ENCODE measurements at places on chromosomes 13 and 19.

DNA sequence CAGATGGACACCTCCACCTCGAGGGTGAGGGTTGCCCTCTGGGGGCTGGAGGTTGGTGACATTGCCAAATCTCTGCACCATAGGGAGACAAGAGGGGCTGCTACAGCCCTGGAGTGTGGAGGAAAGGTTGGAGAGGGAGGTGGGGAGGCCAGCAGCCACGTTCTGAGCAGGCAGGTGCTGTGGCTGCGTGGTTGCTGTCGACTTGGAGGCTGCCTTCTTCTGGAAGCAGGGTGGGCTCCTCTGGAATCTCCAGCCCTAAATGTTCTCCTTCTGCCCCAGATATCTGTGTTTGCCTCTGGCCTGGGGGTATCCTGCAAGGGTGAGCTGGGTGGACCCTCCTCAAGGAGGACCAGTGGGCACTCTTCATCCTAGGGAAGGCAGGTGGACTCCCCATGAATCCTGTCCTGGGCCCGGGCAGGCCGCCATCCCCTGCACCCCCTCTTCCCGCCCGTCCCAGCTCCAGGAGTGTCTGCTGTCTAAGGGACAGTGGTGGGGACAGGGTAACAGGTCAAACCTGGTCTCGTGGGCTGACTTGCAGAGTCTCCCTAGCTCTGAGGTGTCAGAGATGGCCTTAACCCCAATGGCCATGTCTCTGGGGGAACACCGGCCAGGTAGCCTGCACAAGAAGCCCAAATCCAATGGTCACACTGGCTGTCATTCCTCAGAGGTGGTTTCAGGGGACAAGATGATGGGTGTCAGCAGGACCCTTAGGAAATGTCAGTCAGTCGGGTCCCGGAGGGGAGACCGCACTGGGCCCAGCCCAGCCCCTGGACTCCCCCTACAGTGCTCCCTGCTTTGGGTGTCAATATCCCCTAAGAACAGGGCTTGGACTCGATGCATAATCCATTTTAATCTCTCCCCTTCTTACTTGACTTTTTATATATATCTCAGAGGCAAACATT, 32.3 kb upstream of the ZNF536 start:
- DNase-seq: no peak

GRCh38 chr13:109160357-109160756, 530.9 kb downstream of the MYO16 start:
- no peak for DNase-seq

- DNase-seq: no peak
These were observed 110.8 kb downstream of the TNFRSF19 start for GRCh38 chr13:23680845-23681669.

DNA sequence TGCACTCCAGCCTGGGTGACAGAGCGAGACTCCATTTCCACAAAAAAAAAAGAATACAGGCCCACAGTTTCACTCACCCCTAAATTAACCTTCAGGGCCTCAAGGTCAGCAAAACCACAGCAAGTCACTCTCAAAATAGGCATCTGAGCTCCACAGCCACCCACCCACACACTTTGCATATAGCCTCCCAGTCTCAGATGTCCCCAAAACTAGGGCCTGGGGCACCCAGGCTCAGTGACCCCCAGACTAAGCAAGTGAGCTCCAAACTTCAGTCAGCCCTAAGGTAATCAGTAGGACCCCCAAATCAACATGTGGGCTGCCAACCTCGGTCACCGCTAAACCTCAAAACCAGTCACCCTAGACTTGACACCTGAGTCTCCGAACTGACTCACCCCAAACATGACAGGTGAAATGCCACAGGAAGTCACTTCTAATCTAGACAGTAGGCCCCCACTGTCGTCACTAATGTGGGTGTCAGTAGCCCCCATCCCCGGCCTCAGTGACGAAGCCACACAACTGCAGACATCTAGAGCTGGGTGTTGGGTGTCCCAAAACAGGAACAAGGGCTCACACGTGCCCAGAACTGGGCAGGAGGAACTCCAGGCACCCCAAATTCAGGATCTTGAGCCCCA, 13.9 kb downstream of the RABAC1 start:
- no peak for DNase-seq

DNA sequence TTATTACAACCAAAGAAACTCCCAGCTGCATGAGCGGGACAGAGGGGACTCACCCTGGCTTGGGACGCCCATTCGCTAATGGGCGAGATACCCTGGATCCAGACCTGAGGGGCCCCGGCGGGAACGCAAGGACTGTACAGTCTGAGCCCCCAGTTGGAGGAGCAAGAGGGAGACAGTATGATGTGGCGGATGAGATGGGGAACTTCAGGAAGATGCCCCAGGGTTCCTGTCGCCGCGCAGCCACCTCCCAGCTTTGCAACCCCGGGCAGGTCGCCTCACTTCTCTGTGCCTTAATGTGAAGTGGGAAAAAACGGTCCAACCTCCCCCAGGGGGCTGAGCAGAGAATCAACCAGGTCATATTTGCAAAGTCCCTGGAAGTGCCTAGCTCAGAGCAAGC, 2.5 kb downstream of the NPAS1 start:
- DNase-seq: no peak

- no peak for DNase-seq
These were observed 385.8 kb downstream of the ZNF536 start for GRCh38 chr19:30757837-30758617.

DNA sequence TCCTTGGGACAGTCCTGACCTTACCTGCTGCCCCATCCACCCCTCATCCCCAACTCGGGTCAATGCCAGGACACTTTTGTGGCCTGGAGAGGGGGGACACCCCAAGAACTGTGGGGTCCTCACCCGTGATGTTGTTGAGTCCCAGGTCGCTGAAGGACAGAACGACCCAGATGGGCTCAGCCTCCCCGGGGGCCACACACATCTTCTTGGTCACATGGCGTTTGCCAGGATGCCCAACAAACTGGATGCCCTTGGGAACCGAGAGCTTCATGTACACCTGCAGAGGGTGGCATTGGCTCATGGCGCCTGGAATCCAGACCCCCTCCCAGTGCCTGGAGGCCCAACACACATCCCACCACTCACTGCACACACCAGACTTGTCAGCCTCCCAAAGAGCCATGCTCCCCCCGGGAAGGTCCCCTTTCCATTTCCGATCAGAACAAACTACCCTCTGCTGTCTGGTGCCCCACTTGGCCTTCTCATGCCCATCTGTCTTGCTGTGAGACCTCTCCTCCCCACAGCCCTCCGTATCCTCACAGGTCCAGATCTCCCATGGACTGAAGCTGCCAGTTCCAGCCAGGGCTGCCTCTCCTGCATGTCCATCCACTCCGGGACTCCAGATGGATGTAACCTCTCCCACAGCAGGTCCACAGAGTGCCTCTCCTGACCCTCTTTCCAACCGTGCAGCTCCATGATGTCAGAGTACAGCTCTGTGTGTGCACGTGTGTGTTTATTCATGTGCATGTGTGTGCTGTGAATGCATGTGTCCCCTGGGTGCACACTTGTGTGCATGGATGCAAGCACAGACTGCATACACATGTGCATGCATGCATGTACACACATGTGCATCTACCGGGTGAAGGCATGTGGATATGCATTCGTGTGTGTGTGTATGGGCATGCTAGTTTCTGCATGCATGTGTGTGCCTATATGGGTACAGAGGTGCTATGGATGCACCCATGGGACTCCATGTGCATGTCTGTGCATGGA, 58.4 kb downstream of the F2RL3 start:
- DNase-seq: no peak

GRCh38 chr13:34561033-34561432, 381.0 kb upstream of the NBEA start:
- DNase-seq: no peak

DNA sequence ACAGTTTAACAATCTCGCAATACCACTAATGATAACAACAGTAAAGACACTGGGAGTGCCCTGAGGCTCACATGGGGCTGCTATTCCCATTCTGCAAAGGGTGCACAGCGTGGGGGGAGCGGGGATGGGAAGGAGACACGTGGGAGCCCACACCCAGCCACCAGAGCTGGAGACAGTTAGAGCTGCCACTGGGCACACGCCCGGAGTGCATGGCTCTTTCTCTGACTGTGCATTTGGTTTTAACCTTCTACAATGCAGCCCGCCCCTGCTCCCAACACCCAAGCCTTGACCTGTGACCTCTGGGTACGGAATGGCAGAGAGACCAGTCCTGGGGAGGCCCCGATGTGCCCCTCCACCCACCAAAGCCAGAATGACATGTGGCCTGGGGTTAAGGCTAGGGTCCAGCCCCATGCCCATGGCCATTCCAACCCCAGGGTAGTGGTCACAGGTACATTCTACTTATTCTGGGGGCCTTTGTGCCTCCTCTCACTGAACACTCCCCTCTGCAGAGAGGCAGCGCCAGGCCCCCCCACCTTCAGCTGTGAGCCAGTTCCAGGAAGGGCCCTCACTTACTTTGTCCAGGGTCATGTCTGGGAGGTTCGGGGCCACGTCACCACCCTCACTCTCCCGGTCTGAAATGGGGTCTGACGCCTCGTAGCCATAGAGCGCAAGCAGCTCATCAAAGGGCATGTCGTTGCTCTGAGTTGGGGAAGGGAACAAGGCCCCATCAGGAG, 17.1 kb downstream of the MIER2 start:
- DNase-seq: no peak

DNA sequence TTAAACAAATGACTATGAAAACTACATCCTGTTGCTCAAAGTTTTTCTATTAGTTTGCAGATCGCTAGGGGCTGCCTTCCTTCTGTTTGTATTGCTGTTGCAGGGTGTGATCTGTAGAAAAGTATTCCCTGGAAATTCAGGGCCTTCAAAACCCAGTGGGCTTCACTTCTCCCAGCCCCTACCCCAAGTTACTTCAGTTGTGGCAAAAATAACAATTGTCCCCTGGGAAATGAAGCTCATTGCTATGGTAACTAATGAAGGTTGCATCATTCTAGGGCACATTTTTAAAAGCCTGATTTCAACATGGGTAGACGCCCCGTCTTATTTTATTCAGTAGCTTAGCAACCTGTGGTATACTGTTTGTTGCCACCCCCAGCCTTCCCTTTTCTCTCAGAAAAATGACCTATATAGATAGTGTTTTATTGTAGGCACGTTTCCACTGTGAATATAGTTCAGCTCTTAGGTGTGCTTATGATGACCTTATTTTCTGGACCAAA, 60.9 kb downstream of the WDFY2 start:
- DNase-seq: no peak

DNA sequence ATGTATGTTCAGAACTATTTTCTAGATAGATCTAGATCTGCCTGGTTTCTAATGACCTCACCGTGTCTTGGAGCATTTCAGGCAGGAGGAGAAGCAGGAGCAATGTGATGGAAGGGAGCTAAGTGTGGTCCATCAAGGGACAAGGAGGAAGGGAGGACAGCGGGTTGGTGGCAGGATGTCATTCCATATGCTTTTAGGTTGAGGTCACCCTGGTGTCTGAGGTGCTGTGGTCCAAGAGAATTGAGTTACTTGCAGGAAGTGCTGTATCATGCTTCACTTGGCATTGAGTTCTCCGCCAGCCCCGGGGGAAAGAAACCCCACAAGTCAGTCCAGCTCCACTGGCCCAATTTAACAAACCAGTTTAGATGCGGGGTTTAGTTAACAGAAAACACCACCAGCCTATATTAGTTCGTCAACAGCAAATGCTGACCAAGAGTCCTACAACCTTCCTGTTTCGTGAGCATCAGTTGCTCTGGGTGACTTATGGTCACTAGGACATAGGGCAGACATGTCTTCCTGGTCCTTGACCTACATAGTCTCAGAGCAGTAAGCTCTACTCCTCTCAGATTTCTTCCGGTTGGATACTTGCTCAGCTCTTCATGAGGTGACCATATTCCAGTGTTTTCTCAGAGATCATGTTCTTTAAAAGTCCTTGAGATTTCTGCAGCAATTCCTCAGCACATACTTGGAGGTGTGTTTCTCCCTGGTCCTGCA, 79.4 kb downstream of the MBNL2 start:
- DNase-seq: no peak

DNA sequence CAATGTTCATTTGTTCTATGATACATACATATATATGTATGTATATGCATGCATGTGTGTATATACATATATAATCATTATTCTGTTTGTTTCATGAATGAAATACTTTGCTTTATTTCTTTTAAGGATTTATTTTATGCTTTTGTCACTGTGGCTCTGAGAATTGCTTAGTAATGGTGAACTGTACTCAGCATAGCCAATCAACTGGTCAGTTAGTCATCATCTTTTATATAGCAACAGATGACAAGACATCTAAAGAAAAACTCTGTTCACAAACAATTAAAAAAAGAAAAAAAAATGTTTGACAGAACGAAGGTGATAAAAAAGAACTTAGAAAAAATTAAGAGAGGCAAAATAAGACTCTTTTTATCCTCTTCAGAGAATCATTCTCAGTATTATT, 1440.3 kb downstream of the PCDH9 start:
- DNase-seq: no peak

DNA sequence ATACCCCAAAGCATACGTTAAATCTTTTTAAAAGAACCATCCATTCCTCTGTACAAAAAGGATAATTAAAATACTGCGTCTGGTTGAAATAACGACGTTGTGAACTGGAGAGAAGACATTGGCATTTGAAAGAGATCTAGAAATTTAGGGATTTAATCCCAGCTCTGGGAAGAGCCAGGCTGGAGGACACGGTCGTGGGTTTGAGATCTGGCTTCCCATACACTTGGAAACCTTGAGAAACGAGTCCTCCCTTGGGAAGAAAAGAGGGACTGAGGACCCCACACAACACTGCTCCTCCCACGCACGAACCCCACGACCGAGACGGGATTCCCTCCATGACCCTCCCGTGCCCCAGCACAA, 625 bp downstream of the ZNF709 start:
- no peak for DNase-seq

DNA sequence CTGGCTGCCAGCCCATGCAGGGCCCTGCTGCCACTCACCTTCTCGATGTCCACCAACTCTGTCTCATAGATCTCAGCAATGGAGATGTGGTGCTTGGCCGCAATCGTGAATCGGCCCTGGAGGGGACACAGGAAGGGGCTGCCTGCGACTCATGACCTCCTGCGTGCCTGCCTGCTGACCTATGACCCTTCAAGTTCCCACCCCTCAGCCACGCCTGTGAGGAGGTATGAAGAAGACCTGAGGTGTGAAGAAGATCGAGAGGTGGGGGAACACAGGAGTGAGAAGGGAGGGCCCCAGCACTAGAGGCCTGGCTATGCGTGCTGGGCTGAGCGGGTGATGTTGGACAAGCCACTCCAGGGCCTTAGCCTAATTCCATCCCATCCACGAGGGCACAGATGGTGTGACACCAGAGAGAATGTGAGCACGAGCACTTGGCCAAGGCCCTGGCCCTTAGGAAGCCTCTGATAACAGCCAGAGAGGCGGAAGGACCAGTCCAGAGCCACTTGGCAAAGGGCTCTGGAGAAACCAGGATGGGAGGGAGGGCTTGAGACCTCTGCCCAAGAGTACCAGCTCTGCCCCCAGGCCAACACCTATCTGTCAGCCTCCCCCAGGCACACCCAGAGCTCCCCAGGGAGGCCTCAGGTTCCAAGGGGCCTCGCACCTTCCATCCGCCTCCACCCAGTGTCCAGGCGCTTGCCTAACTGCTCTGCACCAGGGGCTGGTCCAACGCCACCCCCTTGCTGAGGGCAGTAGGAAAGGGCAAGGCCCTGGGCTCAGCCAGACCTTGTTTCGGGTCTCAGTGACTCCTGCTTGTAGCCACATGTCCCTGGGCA, 9.6 kb upstream of the KPTN start:
- no peak for DNase-seq
